ENCODE measurements at places on chromosomes 1 and 21.

GRCh38 chr1:3501856-3502640 lies 47.6 kb downstream of the ARHGEF16 start:
- no peaks in the 10 kb centered on the region for H3K27me3 ChIP-seq
- peaks cover 4% of the 10 kb centered on the region for H3K4me1 ChIP-seq
- DNase-seq: no peak
- H3K4me3 ChIP-seq: no peak overlapping the region

- H3K36me3 ChIP-seq: no peaks in the 10 kb centered on the region
- H3K4me3 ChIP-seq: no peak overlapping the region
- H3K27ac ChIP-seq: no peak overlapping the region
- H3K27me3 ChIP-seq: no peaks in the 10 kb centered on the region
- H3K4me1 ChIP-seq: peaks cover 19% of the 10 kb centered on the region
These were observed 198.6 kb upstream of the JUN start for GRCh38 chr1:58982259-58982998.

GRCh38 chr1:147245586-147246021 lies 3.1 kb downstream of the CHD1L start:
- peaks cover 36% of the 10 kb centered on the region for H3K36me3 ChIP-seq
- no peaks in the 10 kb centered on the region for H3K27me3 ChIP-seq
- H3K27ac ChIP-seq: no peak overlapping the region
- no peak for DNase-seq
- H3K4me3 ChIP-seq: no peak overlapping the region

- H3K27ac ChIP-seq: no peak overlapping the region
- H3K4me1 ChIP-seq: no peaks in the 10 kb centered on the region
- DNase-seq: peak; percentile 69
These were observed 12.1 kb upstream of the GJB5 start for GRCh38 chr1:34742667-34743270.

GRCh38 chr1:228335406-228336307 lies 71.0 kb downstream of the TRIM11 start:
- no peak overlapping the region for H3K27ac ChIP-seq
- no peaks in the 10 kb centered on the region for H3K27me3 ChIP-seq
- H3K4me3 ChIP-seq: no peak overlapping the region
- DNase-seq: no peak
- H3K4me1 ChIP-seq: no peaks in the 10 kb centered on the region
